Activated naive CD4-positive, alpha-beta T cell (primary cell): ENCODE measurements at places on chromosomes 5 and 9.

- no peak for DNase-seq
Observed at GRCh38 chr5:14593326-14594021, 11.9 kb downstream of the OTULINL start.

DNA sequence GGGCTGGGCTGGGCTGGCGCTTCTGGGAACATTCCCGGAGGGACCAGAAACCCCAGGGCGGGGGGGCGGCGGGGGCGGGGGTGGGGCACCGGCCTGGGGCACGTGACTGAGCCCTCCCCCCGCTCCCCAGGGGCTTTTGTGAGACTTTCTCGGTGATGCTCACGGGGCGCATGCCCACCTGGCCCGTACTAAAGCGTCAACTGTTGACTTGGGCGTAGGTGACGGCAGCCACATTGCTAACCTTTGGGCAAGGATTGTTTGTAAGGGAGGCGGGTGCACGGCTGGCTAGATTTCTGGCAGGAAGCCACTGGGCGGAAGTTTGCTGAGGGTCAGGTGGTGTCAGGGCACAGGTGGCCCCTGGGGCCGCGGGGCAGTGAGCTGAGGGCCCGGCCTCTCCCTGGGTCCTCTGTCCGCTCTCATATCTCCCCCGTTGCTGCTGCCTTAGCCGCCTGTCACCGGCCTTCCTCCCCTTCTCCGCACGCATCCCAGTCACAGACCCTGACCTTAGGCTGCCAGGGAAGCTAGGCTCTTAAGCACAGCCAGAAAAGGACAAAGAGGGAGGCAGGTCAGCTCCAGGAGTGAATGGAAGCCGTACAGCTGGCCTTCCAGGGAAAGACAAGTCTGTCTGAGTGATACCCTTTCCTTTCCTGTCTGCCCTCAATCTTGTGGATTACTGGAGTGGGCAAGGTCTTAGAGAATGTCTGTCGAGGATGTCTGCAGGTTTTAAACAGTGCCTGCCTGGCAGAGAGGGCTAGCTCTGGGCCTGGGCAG is 812 bp downstream of the CACFD1 start:
- DNase-seq = peak; percentile 56

- no peak for DNase-seq
Observed at GRCh38 chr9:133344979-133345378, 3.0 kb downstream of the MED22 start.

- no peak for DNase-seq
Observed at GRCh38 chr9:120490888-120491595, 88.9 kb downstream of the CDK5RAP2 start.
